ENCODE measurements at places on chromosomes 16 and 17.

DNA sequence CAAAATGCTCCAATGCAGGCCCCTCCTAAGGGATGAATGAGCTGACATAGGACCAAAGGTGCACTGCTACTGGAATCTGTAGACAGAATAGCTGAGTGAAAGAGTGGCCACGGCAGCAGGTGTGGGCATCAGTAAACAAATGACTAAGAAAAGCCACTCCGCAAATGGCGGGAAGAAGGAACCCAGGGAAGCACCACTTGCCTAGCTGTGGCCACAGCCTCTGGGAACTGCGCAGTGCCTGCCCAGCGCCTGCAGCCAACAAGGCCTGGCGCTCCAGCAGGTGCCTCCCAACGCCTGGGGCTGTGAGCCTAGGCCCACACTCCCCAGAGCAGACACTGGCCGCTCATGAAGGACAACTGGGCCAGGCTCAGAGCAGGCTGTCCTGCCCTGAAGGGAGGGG, 11.8 kb downstream of the PEMT start:
- no peak for DNase-seq

- peak; percentile 76 for DNase-seq
These were observed 17.9 kb upstream of the COL1A1 start for GRCh38 chr17:50219342-50219741.

- DNase-seq, result no peak
These were observed 10.6 kb upstream of the HOXB2 start for GRCh38 chr17:48555258-48556228.

GRCh38 chr17:83136156-83136555, 56.7 kb downstream of the METRNL start:
- no peak for DNase-seq

DNA sequence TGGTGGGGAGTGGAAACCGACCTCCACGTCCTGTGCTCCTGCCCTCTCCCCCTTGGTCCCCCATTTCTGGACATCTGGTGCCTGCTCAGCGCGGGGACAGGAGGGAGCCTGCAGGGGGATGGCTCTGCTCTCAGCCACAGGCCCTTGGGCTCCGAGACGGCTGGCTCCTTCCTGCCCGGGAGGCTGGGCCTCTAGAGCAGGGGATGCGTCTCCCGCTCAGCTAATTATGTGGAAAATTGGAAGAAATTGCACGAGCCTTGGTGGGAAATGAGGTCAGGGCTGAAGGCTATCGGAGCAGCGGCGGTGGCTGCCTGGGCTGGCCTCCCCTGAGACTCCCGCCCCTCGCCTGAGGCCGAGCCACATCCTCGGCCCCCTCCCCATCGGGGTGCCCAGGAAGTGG, 154.6 kb upstream of the CIBAR2 start:
- DNase-seq, result no peak

- DNase-seq, result no peak
These were observed 25.1 kb downstream of the ARL4D start for GRCh38 chr17:43423777-43424455.

- no peak for DNase-seq
These were observed 8.1 kb downstream of the TMEM235 start for GRCh38 chr17:78239489-78239931.

DNA sequence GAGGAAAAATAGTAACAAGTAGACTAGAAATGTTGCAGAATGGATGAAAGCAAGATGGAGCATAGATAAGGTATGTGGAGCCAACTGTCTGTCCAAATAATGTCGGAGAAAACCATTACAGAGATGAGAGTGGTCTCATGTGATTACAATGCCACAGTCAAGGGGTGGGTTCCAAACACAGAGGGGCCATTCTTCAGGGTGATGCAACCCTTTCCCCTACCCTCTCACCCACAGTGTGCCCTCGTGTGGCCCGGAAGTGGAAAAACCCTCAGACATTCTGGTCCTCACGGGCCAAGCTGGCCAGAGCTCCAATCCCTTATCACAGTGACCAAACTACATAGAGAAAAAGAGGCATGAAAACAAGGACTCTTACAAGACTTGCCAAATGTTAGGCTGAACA, 17.7 kb upstream of the HS3ST3A1 start:
- DNase-seq, result no peak

- DNase-seq, result no peak
These were observed at the start of gene ASGR1 for GRCh38 chr17:7179317-7180254. Gene ASGR1 (minus strand): TSS chr17:7179370. CDS start chr17:7178563, 807 bp downstream.
